Thymus (tissue), 14 donors: ENCODE measurements at places on chromosomes 3 and 15. TPM values are rescaled to one million over a fixed set of nuclear protein-coding genes. Genes with fewer than 3 reads are reported as not detected.

DNA sequence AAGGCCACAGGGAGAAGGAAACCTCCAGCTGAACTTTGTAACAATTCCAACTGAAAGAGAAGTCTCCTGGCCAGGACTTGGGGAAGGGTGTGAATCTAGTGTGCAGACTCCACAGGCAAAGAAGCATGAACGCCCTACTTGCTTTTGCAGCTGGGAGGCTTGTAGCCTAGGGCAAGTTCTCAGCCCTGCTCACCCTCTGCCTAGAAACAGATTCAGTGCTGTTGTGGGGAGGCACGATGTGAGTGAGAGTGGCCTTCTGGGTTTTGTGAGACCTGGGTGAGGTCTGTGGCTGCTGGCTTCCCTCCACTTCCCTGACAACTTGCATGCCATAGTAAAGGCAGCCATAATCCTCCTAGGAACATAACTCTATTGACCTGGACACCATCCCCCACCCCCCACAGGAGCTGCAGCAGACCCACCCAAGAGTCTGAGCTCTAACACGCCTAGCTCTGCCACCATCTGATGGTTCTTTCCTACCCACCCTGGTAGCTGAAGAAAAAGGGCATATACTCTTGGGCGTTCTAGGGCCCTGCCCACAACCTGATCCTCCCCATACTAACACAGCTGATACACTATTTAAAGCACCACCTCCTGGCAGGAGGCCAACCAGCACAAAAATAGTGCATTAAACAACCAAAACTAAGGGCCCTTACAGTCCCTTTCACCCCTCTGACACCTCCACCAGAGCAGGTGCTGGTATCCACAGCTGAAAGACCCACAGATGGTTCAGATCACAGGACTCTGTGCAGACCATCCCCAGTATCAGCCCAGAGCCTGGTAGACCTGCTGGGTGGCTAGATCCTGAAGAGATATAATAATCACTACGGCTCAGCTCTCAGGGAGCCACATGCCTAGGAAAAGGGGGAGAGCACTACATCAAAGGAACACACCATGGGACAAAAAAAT is 426.5 kb downstream of the IGSF11 start:
- DNase-seq: no peak

- no peak for DNase-seq
These were observed 65.9 kb downstream of the ADAMTS9 start for GRCh38 chr3:64621726-64622395.

CFAP44 gene
- total RNA-seq: 5.4 TPM

GRCh38 chr3:140216249-140216648 is 281.3 kb downstream of the CLSTN2 start:
- DNase-seq: no peak

DNA sequence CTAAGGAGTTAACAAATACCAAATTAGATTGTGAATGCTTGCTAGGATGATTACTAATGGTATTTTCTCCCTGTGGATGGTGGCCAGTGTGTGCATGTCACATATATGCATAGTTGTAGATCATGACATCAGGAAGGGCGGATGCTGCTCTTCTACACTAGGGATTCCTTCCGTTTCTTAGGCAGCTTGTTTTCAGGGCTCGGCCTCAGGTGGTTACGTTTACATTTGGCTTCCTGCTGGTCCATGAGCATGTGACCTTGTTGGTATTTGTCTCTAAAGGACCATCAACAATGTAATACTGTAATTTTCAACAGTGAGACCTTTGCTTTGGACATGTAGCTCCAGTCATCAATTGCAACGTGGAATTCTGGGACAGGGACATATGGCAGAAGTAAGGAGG is 221.4 kb downstream of the NR1D2 start:
- no peak for DNase-seq

PAQR5 gene
- total RNA-seq: 0.14 TPM

DNA sequence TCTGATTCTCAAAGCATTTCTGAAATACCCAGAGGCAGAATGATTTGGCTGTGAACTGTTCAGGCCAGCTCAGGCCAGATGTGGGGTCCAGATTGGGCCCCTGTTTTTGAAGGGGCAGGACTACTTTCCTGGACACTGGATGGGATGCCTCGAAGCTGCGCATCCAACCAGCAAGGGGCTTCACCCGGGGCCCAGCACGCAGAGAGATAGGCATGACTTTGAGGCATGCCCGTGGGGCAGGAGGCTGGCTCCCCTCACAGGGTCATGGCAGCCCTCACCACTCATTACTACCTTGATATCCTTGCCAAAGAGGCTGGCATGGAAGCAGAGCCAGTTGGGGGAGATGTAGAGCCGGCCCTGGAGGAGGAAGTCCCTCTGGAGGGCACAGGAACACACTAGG is 30.1 kb downstream of the GRAMD2A start:
- DNase-seq: no peak

- DNase-seq: no peak
These were observed 25.3 kb downstream of the PLXNA1 start for GRCh38 chr3:127008236-127008635.

- no peak for DNase-seq
These were observed at the start of gene ST6GAL1 for GRCh38 chr3:186930143-186930640. Gene ST6GAL1, plus strand, starts transcription at chr3:186930526. Its CDS starts 112,178 bp downstream, at chr3:187042704.

GRCh38 chr3:25035526-25035925 is 392.5 kb upstream of the RARB start:
- DNase-seq: no peak

PLA2G4D gene
- total RNA-seq: 0.28 TPM

DNA sequence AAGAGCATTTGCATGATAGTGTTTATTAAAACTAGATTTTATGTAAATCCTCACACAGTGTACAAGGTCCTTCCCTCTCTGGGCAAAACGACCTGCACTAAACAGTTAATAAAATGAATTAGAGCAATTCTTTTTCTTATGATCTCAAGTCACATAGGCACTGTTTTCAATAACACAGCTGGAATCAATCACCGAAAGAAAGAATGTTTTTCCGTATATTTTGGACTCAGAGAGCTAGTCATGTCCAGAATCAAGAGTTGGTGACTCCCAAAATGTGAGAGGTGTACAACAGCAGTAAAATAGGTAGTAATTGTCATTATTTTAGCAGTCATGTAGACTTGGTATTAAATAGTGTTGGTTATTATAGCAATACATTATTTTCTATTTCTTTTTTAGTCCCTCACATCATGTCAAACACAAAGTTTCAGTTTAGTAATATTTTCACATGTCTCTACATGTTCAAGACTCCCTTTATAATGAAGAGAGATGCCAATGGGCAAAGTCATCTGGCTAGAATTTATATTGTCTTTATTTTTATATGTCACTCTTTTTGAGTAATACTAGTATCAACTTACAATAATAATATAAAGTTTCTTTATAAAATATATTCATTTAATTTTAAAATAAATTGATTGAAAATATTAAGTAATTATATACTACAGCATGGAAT is 448.6 kb upstream of the CDIN1 start:
- no peak for DNase-seq

GRCh38 chr3:194386066-194386465 is 13.0 kb downstream of the GP5 start:
- DNase-seq: no peak

GRCh38 chr15:41981371-41982132 is 9.2 kb upstream of the EHD4 start:
- no peak for DNase-seq

SPTBN5 gene
- total RNA-seq: 0.57 TPM
